ENCODE measurements at places on chromosomes 5 and 9.
A peak's percentile ranks its signal among the peaks of the same experiment; 100 is the strongest.

DNA sequence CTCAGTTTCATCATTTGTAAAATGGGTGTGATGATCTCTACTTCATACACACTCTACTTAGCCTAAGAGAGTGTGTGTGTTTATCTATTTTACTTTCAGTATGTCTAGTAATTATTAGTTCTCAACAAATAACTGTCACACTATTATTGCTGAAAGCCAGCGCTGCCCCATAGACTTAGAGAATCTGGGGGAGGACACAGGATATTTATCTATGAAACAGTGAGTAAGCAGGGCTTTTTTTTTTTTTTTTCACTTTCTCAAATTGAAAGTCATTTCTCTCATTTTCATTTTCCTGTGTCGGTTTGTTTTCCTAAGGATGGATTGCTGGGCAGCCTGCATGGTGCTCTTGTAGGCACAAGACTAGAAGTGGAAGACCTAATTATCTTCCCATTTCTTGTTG, 248.4 kb upstream of the RPS23 start:
- no peak for DNase-seq

GRCh38 chr5:39076757-39077728, 2.8 kb upstream of the RICTOR start:
- peak; percentile 71 for DNase-seq

DNA sequence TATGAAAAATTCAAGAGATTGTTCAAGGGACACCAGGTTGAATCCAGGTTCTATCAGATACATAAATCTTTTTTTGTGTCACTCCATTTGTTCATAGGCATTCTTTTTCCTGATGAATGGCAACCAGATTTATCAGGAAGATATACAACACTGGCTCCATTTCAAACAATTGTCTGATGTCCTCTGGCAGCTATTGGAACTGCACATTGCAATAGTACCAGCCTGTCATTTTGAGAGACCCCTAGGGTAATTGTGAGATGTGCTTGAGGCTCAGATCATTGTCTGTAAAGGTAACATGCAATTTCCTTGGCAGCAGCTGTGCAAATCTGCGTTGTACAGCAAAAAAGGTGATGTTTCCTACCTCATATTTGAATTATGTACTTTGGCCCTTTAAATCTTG, 25.9 kb downstream of the KCTD16 start:
- no peak for DNase-seq

- DNase-seq = peak; percentile 56
Measured at GRCh38 chr5:55533521-55534435, 986 bp downstream of the PLPP1 start.

- DNase-seq = no peak
Measured at GRCh38 chr5:92992073-92992472, 588.9 kb downstream of the NR2F1-AS1 start.

DNA sequence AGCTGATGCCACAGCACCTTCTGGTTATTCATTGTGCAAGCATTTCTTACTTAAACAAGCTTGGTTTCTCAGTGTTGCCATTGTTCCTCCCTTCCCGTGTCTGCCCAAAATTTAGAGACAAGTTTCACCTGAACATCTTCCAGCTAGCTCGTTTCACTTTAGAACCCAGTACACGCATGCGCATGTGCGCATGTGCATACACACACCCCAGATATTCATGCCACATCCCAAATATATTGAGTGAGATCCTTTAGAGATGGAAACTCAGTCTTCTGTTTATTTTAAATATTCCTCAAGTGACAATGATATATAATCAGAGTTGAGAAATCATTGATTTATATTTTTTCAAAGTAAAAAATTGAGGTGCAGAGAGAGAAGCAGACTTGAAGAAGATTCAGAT, 147.6 kb downstream of the PLK2 start:
- DNase-seq = no peak

All from EH (cell line).